ENCODE measurements at places on chromosomes 5 and 9.

- DNase-seq = no peak
These were observed 29.4 kb downstream of the NUTM2F start for GRCh38 chr9:94298949-94299599.

GRCh38 chr5:131993676-131994075, 17.8 kb downstream of the ACSL6 start:
- DNase-seq = no peak

DNA sequence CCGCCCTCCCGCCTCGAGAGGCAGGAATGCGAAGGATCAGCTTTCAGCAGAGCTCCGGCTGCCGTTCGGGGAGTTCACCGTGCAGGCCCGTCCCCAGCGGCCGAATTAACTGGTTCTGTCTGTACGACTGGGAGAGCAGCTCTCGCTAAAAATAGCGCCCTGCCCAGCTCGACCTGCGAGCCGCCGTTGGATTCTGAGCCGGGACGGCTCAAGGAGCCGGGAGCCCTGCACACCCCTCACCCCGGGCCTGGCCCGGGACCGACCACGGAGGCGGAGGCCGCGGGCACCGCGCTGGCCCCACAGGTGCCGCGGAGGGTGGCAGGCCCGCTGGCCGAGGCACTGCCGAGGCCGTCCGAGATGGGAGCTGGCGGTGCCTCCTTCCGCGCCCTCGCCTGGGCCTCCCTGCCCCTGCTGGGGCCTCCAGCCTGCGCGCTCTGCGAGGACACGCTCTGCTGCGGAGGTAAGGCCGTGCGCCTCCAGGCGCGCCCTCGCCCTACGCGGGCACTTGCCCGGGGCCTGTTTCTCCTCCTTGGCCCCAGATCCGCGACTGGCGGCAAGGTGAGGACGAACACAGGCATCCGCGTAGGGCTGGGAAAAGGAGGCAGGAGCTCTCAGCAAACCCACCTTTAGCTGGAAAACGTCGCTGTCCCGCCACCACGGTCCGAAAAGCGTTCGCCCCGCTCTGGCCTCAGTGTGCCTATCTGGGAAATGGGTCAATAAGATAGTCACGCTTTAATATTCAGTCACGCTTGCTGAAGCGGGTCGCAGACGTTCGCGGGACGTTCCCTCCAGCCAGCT, 53.1 kb upstream of the DAB2IP start:
- DNase-seq = no peak

- no peak for DNase-seq
These were observed 56.9 kb downstream of the GPR107 start for GRCh38 chr9:130110596-130111021.

- no peak for DNase-seq
These were observed 1105.8 kb upstream of the SEMA6A start for GRCh38 chr5:117680426-117680825.

DNA sequence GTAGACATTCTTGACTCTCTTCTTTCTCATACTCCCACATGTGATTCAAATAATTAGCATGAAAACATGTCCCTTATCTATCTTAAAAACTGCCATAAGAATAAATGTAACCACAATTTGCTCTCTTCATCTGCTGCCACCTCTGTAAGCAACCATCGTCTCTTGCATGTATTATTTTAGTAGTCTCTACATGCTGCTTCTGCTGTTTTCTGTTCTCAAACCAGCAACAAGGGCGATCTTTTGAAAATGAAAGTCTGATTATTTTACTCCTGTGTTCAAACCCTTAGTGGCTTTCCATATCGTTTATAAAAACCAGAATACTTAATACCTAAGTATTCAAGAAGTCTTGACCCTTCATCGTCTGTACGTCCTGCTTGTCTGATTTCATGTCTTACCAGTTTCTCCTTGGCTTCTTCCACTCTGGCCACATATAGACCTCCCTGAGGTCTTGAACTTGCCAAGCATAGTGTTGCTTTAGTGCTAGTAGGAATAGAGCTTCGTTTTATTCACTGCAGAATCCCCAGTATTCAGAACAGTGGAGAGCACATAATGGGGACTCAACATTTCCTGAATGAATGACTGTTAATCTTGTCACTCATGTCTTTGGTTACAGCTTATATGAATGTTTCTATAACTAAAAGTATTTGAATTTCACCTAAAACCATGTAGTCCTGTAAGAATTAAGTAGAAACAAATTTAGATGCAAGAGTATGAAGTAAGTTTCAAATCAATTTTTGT, 10.6 kb downstream of the CDC42SE2 start:
- no peak for DNase-seq

- DNase-seq = no peak
These were observed 3.5 kb downstream of the LECT2 start for GRCh38 chr5:135951257-135951656.

- DNase-seq = no peak
These were observed 148.8 kb downstream of the IRX2 start for GRCh38 chr5:2602451-2603271.

- peak; percentile 53 for DNase-seq
These were observed 36.2 kb upstream of the ADAM19 start for GRCh38 chr5:157611571-157612476.

DNA sequence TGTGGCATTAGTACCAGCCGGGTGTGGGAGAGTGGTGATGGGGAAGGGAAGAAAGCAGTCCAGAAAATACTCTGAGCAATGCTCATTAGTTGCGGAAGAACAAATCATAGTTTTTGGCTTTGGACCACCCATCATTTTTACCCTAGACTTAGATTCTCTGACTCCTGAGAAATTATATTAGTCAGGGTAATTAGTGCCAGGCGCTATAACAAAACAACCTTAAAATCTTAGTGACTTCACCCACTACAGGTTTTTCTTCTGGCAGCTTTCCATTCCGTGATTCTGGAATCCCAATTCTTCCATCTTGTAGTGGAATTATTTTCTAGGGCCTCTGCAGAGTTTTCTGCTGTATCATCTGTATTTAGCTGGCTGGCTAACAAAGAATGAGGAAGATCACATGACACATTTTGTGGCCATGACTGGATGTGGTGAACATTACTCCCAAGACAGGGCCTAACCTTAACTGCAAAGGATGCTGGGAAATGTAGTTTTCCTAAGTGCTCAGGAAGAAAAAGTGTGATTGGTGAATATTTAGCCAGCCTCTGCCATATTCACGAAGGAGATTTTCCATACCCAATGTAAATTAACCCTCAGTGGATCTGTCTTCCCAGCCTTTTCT, 373.0 kb upstream of the MEF2C start:
- DNase-seq = peak; percentile 10

All from COLO829 (cell line).